ENCODE measurements at places on chromosomes 5 and 9. TPM values are rescaled to one million over a fixed set of nuclear protein-coding genes. Genes with fewer than 3 reads are reported as not detected.

- no peak for DNase-seq
These were observed 7.8 kb downstream of the GZMA start for GRCh38 chr5:55110217-55110616.

DNA sequence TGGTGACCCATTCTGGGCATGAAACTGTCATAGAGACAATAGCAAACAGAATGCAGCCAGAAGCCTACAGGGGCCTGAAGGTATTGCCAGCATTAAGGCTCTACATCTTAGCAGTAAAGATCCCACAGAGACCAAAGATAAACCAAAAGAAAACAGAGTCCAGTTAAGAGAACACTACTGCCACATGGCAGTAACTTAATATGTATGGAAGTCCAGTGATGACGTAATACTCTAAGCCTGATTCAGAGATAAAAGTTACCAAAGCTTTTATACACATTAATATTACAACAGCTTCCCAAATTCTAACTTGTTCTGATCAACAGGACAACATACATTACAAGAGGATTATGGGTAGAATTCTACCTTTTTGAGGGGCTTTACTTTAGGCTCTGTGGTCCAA lies 371.5 kb downstream of the PRELID2 start:
- DNase-seq, result no peak

DNA sequence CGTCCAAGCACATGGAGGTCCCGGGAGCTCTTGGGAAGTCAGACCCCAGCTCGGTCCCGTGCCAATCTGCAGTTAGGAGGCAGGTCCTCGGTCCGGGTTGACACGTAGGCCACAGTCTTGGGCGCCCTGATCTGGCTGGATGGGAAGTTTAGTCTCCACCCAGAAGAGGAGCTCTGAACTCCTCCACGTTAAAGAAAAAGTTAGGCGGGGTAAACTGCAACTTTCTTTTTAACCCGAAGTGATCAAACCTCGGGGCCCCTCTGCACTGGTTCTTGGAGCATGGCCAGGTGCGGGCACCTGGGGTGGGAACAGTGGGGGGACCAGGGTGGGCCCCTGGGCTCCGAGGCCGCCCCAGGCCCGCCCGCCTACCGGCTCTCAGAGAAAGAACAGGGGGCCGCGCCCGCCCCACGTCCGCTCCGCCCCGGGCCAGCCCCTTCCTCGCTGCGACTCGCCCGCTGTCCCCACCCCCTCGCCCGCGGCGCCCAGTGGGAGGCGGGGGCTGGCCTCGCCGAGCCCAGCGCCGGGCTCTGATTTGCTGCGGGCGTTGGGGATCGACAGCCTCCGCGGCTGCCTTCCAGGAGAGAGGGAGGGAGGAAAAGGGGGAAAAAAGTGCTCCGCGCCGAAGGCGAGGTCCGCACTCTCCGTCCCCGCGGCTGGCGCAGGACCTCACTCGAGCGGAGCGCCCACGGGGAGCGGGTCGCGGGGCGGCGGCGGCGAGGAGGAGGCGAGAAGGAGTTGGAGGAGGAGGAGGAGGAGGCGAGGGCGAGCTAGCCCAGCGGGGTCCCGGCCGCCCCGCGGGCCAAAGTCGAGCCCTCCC lies at the start of gene COL5A1:
COL5A1 (plus strand) TSS at position 631 of the 817 bp plus-strand sequence. CDS start 385 bp downstream, outside the sequence.
- peak; percentile 56 for DNase-seq

NPR2 gene
- polyA plus RNA-seq, result 12.5 TPM

NPR3 gene
- polyA plus RNA-seq, result not detected

GRCh38 chr9:35195683-35196082 lies 33.9 kb downstream of the UNC13B start:
- DNase-seq, result no peak

- peak; percentile 51 for DNase-seq
These were observed 19.1 kb downstream of the TRMO start for GRCh38 chr9:97903177-97903576.

DNA sequence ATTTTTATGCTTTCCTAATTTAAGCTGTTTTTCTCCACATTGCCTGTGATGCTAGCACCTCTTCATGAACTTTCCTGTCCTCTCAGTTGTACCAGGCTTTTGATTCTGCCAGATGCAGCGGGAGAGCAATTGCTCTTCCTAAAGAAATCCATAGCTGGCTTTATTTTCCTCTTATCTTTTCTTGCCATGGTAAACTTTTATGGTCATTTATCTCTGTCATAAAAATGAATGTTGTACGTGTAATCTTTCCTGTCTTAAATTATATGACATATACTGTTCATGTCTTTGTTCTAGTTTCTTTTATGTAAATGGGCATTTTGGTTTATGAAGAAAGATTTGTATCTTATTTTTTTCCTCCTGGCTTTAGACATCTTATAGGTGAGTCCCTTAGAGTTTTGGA lies 127.5 kb downstream of the SH3GL2 start:
- DNase-seq, result no peak

GRCh38 chr9:33619666-33620404 lies 95.8 kb downstream of the ANKRD18B start:
- DNase-seq, result peak; percentile 54
